ENCODE measurements at places on chromosomes 13 and 19.

GRCh38 chr13:39051157-39051556 lies 12.9 kb downstream of the NHLRC3 start:
- DNase-seq = peak; percentile 8

- DNase-seq = no peak
These were observed 20.4 kb downstream of the RBM26 start for GRCh38 chr13:79385694-79386093.

DNA sequence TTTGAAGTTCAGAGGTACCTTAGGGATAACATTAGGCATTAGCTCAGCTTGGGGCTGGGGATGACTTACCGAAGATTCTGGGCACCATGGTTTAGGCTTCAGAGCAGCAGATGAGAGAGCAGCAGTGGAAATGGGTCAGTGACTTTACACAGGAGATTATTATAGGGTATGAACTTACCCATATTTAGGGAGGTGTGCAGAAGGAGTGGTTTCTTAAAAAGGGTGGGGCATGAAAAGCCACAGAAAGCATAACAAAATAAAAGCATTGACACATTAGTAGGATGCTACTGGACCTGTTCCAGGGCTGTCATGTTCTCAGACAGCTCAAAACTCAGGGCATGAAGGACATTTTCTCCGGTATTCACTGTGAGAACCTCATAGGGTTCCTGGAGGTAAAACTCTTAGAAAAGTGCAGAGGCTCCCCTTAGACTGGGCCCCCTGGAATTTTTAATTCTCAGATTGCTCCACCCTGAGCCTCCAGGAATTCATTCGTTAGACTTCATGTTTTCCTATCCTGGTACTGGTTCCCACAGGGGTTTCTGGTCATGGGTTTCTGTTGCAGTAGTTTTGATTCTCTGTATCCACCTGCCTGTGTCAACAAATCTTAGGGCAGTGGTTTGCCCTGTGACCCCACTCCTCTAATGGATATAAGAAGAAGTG lies 20.7 kb downstream of the IGFL1 start:
- no peak for DNase-seq

DNA sequence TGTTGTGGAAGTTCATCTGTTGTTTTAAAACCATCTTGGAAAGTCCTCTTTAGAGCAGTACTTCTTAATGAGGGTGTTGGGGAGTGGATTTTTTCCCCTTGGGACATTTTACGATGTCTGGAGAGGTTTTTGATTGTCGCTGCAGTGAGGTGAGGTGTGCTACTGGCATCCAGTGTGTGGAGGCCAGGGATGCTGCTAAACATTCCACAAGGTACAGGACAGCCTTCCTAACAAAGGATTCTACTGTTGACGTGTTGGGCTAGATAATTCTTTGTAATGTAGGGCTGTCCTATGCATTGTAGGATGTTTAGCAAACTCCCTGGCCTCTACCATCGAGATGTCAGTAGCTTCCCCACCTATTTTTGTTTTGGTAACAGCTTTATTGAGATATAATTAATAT lies 33.3 kb downstream of the NAA16 start:
- no peak for DNase-seq

- no peak for DNase-seq
These were observed 1.9 kb downstream of the KLF12 start for GRCh38 chr13:74132152-74132775.

- DNase-seq = peak; percentile 79
These were observed at the start of gene ZNF443 for GRCh38 chr19:12440541-12441316. TSS of gene ZNF443 (minus strand) at chr19:12441021. CDS start at chr19:12440914, 107 bp downstream.

GRCh38 chr13:47111499-47111898 lies 214.6 kb upstream of the HTR2A start:
- DNase-seq = no peak

- no peak for DNase-seq
These were observed 15.0 kb upstream of the CFAP97D2 start for GRCh38 chr13:114164053-114164452.

DNA sequence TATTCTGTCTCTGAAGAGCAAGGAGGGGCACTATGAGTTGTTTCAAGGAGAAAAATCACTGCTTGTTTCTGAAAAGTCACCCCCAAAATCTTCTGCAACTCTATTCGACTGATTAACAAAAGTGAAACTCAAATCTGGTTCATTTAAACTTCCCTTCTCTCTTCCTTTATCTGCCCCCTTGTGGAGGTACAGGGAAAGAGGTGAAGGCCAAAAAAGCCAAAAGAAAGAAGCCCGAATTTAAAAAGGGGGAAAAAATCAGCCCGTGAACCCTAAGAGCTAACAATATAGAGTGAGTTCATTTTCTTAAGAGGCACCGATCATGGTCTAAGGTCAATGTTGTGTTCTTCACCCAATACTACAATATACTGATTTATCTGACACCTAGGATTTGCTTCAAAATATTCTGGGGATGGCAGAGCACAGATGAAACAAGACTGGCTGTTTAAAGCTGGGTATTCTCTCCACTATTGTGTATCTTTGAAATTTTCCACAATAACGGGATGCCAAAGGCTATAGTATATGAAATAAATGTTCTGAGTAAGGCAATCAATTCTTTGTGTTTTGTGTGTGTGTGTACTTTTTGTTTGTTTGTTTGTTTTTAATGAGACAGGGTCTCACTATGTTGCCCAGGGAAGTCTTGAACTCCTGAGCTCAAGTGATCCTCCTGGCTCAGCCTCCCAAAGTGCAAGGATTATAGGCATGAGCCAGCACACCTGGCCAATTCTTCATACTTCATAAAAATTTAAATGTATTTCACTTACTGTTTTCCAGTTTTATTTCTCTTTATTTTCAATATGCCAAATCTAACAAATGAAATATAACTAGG lies 55.0 kb upstream of the EEF1AKMT1 start:
- DNase-seq = peak; percentile 34

GRCh38 chr13:94177041-94177440 lies 302.4 kb downstream of the DCT start:
- DNase-seq = no peak

DNA sequence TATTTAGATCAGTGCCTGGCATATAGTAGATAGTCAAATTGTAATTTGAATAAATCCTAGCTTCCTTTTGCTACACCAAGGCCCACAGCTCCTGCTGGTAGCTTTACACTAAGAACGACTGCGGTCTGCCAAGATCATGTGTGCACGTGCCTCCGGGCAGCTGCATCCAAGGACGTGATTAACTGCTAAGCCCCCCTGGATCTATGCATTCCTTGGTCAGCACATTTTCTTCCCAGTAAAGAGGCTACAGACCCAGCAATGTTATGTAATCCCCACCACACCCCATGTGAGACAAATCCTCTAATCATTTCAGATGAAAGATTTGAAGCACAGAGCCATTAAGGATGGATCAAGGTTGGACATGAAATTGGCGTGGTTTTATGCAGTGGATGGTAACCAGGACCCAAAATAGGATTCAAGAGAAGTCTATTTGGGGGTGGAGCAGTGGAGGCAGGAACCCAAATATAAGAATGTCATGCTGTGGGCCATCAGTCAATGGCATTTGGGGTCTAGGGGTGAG lies 65.2 kb upstream of the PEG3 start:
- no peak for DNase-seq

DNA sequence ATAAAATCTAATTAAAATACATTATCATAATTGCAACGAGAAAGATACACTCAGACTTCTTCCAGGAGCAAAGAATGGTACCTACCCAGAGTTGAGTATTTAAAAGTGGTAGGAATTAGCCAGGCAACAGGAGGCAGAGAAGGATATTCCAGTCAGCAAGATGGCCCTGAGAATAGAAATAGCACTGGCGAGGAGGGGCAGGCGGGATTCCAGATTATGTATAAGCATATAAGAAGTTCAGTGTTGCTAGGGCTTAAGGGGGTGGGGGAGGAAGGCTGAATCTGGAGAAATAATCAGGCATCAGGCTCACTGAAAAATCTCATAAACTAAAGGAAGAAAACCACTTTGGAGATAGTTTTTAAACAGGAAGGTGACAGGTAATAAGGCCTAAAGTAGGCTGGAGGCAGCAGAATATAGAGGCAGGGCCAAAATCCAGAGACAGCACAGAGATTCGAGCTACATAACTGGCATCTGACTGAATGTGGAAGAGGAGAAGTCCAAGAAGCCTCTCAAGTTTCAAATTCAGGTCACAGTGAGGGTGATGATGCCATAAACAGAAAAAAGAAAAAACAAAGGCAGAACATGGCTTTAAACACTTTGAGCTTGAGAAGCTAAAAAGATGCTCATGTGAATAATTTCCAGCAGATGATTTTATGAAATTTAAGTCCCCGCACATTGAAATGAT lies 7.5 kb downstream of the KPNA3 start:
- DNase-seq = no peak

- no peak for DNase-seq
These were observed 3.4 kb downstream of the BSG start for GRCh38 chr19:575527-576506.

- DNase-seq = no peak
These were observed at the start of gene CERS1 for GRCh38 chr19:18895824-18896341. TSS of gene CERS1 (minus strand) at chr19:18896158. CDS start at chr19:18896072, 86 bp downstream.

GRCh38 chr13:59790626-59791025 lies 373.1 kb downstream of the DIAPH3 start:
- DNase-seq = peak; percentile 13

DNA sequence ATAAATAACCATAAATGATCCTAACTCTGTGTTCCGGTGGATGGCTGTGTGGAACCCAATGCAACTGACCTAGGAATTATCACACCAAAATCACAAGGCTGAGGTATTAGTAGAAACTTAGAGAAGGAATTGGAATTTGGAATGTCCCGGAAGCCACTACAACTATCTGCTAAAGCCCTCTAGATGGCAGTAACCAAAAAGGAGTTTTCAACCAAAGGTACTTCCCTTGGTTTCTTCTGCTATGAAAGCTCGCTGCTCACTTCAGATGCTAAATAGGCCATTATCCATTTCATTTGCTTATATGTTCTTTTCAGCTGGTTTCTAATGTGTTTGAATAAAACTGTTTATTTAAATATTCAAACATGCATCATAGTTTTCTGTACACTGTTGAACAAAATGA lies 1589.1 kb upstream of the SPRY2 start:
- no peak for DNase-seq

DNA sequence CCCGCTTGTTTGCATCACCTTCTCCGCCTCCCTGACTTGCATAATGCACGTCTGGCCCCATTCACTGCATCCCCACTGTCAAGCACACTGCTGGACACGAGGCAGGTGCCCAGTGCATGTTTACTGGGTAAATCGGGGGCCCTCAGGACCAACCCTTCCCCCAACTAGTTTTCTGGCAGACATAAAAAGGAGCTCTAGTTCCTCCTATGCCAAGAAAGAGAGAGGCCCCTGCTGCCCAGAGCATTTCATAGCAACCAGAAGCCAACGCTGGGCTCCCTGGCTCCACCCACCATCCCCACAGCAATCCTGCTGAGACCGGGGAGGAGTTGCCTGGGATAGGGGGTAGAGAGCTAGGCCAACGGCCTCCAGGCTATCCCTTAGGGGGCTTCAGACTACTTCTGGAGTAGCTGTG lies 23.2 kb downstream of the ANKRD27 start:
- no peak for DNase-seq

GRCh38 chr19:35357867-35358573 lies at the start of gene FFAR3:
TSS of gene FFAR3 (plus strand) at chr19:35358460. CDS start at chr19:35358891, 431 bp downstream.
- DNase-seq = no peak

DNA sequence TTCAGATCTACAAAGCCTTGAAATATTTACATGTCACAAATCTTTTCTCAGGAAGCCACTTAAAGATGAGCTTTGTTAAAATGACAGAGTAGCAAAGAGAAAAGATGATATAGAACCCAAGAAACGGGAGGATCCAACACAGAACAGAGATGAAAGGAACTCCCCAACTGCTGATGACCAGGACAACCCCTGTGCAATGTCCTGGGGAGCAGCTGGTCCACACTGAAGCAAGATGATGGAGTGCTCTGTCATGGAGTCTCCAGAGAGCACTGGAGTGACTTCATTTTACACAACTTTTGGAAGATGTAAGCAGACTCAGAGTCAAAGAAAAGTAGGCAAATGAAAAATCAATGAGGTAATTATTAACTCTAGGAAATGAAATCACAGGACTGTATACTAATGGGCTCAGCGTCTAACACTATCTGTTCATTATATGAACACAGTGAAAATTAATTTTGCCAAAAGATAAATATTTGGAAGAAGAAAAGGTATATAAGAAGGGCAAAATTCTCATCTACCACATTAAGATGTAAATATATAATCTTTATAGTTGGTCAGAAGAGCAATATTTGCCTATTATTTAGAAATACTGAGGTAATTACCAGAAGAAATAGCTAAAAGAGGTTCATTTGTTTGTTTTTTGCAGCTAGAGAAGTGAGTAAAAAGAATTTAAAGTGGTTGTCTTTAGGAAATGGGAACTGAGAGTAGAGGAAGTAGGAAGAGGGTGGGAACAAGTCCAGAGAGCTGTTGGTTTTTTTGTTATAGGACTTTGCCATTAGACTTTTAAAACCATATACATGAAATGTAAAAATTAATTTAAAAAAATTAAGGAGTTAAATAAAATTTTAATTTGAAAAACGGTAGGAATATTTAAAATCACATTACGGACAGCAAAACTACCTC lies 30.5 kb downstream of the MTRF1 start:
- DNase-seq = no peak

GRCh38 chr13:36190771-36191170 lies 23.6 kb downstream of the SOHLH2 start:
- no peak for DNase-seq

- peak; percentile 46 for DNase-seq
These were observed 37.0 kb upstream of the CCNA1 start for GRCh38 chr13:36395280-36395679.

- DNase-seq = no peak
These were observed 104.2 kb downstream of the UBL3 start for GRCh38 chr13:29746148-29746677.

DNA sequence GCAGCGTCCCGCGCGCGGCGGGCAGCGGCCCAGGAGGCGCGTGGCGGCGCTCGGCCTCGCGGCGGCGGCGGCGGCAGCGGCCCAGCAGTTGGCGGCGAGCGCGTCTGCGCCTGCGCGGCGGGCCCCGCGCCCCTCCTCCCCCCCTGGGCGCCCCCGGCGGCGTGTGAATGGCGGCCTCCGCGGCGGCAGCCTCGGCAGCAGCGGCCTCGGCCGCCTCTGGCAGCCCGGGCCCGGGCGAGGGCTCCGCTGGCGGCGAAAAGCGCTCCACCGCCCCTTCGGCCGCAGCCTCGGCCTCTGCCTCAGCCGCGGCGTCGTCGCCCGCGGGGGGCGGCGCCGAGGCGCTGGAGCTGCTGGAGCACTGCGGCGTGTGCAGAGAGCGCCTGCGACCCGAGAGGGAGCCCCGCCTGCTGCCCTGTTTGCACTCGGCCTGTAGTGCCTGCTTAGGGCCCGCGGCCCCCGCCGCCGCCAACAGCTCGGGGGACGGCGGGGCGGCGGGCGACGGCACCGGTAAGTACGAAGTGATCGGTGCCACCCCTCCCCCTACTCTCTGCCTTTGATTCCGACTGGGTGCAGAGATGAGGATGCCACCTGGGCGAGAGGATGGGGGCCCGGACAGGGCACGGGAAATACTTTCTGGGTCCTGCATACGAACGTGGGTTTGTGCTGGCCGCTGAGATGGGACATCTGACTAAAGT lies 874 bp downstream of the TRIM28 start:
- no peak for DNase-seq

GRCh38 chr13:51048616-51049015 lies 62.5 kb downstream of the C13orf42 start:
- DNase-seq = no peak

GRCh38 chr13:46606970-46607369 lies 54.0 kb downstream of the LRCH1 start:
- no peak for DNase-seq

GRCh38 chr13:66659286-66659685 lies 570.9 kb downstream of the PCDH9 start:
- DNase-seq = no peak
